ENCODE measurements at places on chromosomes 12 and 14.

DNA sequence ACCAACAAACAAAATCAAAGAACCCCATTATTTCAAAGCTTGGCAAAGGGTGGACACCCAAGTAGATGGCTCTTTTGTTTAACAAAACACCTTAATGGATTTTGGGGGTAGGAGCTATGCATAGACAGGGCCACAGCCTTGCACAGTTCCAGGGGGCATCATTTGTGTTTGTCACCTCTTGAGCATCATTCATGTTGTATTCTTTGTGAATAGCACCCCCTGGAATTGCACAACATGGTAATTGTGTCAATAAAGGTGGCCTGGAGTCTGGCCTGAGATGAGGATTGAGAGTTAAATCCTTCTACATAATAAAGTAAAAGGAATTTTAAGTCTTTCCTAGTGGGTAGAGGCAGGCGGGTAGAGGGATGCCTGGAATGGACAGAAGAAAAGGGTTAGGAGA, 3.3 kb upstream of the FRS2 start:
- no peak for DNase-seq

DNA sequence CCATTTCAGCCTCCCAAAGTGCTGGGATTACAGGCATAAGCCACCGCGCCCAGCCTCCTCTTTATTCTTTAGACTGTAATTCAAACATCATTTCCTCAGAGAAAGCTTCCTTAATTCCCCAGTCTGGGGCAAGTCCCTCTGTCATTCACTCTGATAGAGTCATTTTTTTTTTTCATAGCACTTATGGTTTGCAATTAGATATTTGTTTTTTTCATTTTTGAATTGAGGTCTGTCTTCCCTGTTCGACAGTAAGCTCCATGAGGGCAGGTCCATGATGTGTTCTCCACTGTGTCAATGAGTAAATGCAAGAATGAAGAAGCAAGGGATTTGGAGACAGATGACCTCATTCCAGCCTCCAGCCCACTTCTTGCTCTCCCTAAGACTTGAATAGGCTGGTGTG, 12.1 kb downstream of the ASIC1 start:
- DNase-seq = no peak

GRCh38 chr14:89903340-89903952, 51.1 kb downstream of the EFCAB11 start:
- DNase-seq = no peak

DNA sequence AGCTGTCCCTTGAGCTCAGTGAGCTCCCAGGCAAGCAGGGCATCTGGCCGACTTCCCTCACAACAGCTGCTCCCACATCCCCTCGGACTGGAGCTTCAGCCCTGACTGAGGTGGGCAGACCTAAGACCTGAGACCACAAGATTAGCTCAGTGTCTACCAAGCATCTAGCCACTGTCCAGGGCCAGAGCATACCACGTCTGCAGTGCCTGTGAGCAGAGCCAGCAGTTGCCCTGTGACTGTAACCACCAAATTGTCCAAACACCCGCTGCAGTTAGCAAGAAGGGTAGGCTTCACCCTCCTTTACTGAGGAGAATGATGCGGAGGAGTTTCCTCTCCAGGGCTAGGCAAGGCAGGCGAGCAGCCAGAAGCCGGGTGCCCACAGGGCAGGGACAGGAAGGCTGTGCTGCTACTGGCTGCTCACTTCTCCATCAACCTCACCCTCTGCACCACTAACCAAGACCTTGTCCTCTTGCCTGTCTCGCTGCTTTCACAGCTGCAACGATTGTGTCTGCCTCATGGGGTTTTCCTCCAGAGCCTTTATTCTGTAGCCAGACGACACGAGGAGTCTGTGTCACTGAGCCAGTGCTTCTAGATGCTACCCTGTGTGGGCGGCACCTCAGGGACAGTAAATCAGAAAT, 53.9 kb downstream of the ANAPC7 start:
- DNase-seq = no peak

GRCh38 chr14:24172871-24173281, 996 bp downstream of the REC8 start:
- DNase-seq = peak; percentile 41

DNA sequence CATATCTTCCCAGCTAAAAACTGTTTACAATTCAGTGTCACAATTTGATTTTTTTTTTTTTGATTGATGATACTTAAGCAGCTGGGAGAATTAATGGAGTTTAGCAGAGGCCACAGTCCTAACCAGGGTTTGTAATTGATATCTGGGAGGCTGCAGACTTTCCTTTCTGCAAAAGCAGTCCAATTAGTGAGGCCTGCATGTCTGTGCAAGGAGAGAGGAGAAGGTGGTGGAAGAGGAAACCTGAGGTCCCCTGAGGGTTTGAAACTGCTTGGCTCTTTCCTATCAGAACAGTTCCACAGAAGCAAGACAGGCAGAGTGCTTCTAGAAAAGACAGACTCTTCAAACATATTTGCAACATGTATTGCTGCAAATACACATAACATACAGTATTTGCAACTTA, 160.8 kb upstream of the KRR1 start:
- peak; percentile 51 for DNase-seq

GRCh38 chr12:95943330-95943842, at the start of gene AMDHD1:
TSS of gene AMDHD1 (plus strand) at chr12:95943331. CDS start at chr12:95943399, 68 bp downstream.
- DNase-seq = peak; percentile 61

- no peak for DNase-seq
Measured at GRCh38 chr14:68759937-68760336, 32.9 kb downstream of the ZFP36L1 start.

DNA sequence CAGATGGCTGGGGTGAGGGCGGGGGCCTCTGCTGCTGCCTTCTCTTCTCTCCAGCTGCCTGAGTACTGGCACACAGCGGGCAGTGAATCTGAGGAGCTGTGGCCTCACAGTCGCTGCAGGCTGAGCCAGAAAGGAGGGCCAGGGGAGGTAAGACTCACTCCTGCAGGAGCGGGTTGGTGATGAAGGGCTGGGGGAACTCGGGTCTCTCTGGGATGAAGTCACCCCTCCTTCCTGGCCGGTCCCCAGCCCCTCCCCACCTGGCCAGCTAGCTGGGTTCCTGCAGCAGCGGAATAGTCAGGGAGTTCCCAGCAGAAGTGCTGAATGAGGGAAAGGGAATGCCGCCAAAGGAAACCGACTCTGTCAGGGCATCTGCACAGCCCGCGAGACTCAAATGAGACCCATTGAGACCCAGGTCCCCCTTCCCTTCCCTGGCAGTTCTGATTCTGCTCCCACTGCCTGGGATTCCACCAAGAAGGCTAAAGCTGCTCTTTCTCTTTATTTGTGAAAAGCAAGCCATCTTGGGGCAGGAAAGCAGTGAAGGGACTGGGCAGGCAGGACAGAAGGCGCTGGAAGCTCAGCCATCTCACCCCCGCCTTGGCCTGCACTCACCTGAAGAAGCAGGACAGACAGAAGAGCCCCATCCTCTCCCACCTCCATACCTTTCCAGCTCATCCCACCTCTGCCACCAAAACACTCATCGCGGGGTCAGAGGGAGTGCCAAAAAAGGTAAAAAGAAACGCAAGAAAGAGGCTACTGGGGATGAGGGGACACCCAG, 5.3 kb downstream of the NGB start:
- peak; percentile 83 for DNase-seq

DNA sequence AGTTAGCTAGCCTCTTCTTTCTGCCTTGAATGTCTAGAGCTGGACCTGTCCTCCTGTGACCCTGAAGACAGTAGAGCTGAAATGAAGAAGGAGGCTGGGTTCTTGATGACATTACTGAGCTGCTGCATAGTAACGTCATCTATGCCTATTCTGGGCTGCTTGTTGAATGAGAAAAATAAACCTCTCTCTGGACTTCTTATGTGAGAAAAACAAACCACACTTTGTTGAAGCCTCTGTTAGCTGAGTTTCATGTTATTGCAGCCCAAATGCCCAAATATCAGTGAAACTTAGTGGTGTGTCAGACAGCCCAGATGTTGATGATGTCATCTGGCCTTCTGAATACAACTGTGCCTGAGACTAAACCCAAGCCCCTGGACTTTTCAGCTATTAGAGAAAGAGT, 67.0 kb upstream of the MAX start:
- no peak for DNase-seq

DNA sequence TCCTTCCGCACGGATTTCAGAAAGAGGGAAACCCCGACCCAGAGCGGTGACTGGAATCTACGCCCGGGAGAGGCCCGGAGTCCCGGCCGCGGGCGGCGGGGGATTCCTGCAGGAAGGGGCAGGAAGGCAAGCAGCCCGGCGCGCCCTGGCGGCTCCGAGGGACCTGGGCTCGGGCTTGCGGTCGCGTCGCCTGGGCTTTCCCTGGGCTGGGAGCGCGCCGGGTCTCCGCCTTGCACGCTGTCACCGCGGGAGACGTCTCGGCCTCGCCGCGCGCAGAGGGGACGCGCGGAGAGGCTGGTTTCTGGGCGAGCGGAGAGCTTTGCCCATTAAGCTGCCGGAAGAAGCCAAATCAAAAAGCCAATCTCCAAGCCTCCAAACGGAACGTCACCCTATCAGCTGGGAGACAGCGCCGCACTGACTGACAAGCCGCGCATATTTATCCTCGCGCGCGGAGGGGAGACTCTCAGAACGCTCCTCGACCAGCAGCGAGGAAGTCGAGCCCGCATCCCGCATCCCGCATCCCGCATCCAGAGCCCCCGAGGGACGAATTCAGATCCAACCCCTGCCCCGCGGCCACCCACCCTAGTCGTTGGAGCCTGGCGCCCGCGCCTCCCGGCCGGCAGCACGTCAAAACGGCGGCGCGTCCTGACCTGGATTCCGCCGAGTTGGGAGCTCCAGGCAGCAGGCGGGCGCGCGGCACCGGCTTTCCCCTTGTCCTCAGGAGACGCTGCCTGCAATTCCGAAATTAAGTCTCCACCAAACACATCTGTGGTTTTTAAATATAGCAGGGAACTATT, at the start of gene SLC8A3:
SLC8A3 (minus strand) TSS at position 293 of the 797 bp plus-strand sequence. CDS start 20,529 bp downstream, outside the sequence.
- peak; percentile 81 for DNase-seq

- DNase-seq = no peak
Measured at GRCh38 chr12:713281-713875, 39.0 kb upstream of the WNK1 start.

- no peak for DNase-seq
Measured at GRCh38 chr14:77985211-77985615, 185.0 kb upstream of the NRXN3 start.

GRCh38 chr14:55730592-55731310, 150.7 kb downstream of the KTN1 start:
- peak; percentile 45 for DNase-seq

DNA sequence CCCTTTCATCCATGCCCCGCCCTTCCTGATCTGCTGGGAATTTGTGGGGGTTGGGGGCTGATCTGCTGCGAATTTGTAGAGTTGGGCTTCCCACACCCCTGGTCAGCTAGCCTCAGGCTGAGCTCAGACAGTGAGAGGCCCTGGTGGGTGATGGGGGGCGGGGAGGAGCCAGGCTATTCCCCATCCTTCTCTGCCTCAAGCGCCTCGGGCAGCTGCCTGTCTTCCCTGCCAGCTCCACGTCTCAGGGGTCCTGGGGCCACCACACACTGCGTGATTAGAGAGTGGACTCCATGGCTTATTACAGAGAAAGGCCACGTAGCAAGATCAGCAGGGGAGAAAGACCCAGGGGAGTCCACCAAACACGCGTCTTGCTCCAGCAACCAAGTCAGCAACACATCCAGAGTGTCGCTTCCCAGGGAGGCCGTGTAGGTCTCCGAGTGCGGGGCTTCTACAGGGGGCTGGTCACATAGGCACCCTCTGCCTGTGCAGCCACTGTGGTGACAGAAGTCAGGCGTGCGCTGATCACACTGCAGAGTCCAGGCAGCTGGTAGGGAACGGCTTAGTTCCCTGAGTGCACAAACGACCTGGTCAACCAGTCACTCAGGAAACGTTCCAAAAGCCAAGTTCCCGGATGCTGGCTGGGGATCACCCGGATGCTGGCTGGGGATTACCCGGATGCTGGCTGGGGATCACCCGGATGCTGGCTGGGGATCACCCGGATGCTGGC, 254.4 kb upstream of the SFSWAP start:
- DNase-seq = no peak

DNA sequence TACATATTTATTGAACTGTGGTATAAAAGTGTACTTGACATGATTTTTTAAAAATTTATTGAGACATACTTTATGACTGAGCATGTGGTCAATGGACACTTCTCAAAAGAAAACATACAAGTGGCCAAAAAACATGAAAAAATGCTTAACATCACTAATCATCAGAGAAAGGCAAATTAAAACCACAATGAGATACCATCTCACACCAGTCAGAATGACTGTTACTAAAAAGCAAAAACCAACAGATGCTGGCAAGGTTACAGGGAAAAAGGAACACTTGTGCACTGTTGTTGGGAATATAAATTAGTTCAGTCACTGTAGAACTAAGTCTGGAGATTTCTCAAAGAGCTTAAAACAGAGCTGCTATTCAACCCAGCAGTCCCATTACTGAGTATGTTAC, 1177.6 kb downstream of the GALC start:
- DNase-seq = no peak

GRCh38 chr12:71060426-71060825, 97.4 kb downstream of the TSPAN8 start:
- DNase-seq = peak; percentile 91

- DNase-seq = no peak
Measured at GRCh38 chr12:47396902-47397663, 308.7 kb downstream of the RPAP3 start.

GRCh38 chr12:106233011-106233410, 14.8 kb downstream of the CKAP4 start:
- DNase-seq = no peak

DNA sequence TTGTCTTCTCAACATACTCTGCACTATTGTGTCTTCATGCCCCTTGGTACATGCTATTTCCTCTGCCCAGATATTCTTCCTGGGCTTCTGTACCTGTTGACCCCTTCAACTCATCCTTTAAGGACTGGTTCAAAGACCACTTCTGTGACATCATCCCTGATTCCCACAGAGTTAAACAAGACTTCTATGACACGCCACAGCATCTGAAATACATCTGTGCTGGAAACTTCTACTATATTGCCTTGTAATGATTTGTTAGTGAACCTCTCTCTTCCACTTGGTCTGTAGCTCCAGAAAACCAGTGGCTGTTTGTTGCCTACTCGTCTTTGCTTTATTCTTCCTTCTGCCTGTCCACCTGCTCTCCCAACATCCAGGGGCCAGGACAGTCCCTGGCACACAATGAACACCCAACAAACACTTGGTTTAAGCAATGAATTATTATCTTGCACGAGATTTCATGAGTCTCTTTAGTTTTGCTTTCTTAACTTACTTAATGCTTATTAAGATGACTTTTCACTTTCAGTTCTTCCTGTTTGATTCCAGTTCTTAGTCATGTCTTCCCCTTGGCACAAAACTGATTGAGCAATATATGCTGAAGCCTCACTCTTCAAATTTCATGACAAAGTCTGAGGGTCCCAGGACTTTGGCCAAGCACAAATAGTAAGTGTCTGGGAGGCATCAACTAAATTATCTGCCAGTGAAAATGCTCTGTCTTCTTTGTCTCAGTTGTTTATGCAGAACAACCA, 485.9 kb downstream of the APAF1 start:
- no peak for DNase-seq

- DNase-seq = no peak
Measured at GRCh38 chr14:23624830-23625404, 11.2 kb upstream of the DHRS2 start.

DNA sequence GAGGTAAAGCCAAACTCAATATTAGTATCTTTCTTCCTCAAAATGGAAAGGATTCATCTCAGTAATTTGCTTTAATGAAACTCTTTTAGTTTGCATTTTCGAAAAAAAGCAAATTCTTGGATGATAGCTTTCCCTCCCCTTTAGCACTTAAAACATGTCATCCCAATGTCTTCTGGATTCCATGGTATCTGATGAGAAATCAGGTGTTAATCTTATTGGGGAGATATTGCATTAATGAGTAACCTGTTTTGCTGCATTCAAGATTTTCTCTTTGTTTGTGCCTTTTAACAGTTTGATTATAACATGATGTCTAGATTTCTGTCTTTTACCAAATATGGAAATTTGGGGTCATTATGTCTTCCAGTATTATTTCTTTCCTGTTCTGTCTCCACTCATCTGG, 405.1 kb upstream of the FOXG1 start:
- no peak for DNase-seq

GRCh38 chr14:35390577-35391387, 13.8 kb downstream of the NFKBIA start:
- DNase-seq = peak; percentile 30
